ENCODE measurements at places on chromosomes 12 and 14. TPM values are rescaled to one million over a fixed set of nuclear protein-coding genes. Genes with fewer than 3 reads are reported as not detected.

The ACRBP gene
- 3.3 TPM for total RNA-seq

The CAPS2 gene
- total RNA-seq = 2.6 TPM

The ZNF84 gene
- total RNA-seq = 21.5 TPM

- no peak for DNase-seq
Observed at GRCh38 chr12:42969355-42969754, 379.8 kb upstream of the PRICKLE1 start.

- DNase-seq = no peak
Observed at GRCh38 chr12:59742841-59743240, 147.0 kb downstream of the SLC16A7 start.

DNA sequence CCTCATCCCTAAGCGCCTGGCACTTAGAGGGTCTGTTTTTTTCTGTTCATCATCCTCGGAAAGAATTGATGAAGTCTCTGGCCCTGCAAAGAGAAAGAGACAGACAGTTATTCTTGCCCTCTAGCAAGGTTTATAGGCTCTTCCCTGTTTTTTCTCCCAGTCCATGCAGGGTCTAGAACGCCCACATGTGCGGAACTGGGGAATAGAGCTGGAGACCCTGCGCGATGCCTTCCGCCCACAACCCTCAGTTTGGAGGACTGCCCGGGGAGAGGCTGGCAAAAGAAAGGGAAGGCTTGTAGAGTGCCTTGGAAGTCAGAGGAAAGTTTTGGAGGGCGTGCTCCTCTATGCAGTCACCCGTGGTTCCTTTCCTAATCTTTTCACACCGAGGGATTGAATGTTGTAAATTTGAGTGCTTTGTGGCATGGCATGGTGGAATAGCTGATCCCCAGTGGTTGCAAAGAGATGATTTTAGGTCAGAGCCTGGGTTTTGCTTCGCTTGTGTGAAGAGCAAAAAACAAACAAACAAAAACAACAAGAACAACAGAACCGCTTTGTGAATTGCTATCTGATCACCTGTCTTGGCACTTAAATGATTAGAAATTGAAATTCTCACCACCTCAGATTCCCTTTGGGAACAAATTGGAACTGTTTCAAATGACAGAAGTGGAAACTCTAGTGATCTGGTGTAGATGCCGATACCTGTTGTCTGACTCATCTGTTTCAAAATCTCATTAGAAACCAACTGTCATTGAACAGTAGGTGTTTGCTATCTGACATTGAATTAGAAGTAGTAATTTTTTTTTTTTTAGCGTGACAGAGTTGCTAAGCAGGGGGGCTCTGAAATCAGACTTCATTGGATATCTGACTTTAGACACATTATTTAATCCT lies 947 bp downstream of the GAS2L3 start:
- DNase-seq = no peak

The TRHDE gene
- not detected for total RNA-seq
